Stimulated activated CD8-positive, alpha-beta memory T cell treated with anti-CD3 and anti-CD28 coated beads, Interleukin-4, amount 100 ng/mL, for 4 hours (primary cell): ENCODE measurements at places on chromosomes 12 and 14.

GRCh38 chr14:20295067-20295466 lies 10.7 kb downstream of the TTC5 start:
- DNase-seq: no peak

DNA sequence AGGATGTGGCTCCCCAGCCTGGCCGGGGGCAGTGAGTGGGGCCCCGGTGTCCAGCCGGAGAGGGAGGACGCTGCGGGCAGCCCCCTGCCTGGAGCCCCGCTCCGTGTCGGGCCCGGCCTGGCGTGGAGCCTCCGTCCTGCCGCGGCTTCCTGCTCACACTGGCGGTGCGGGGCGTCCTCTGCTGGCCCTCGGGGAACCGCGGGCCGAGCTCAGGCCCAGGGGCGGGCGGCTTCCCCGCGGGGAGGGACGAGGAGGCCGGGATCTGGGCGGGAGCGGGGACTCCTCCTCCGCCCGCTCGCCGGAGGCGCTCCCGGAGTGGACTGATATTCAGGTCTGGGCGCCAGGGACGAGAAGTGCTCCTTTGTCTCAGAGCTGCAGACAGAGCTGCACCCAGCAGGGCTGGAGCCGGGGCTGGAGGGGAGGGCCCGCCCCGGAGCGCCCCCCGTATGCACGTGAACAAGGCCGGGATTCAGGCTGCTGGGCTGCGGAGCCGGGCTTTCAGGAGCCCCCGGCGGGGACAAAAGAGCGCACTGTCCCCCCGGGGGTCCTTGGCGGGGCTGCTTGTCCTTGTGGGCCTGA lies 2.2 kb downstream of the MMP17 start:
- no peak for DNase-seq

- DNase-seq: no peak
These were observed 14.3 kb downstream of the HDAC7 start for GRCh38 chr12:47805417-47805816.

DNA sequence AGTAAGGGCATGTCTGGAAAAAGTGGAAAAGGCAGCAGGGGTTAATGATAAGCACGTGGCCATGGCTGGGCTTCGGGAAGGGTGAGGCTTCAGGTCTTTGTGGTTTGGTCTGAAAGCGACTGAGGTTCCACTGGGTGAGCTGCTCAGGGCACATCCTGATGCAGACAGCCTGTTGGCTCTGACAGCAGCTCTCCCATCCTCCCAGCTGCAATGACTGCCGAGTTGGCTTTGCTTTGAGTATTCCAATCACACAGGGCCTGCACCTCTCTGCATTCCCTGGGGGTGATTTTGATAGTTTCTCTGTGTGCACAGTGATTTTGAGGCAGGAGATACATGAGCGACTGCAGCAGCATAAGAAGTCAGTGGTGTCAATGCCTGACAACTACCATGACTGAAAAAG lies 390.7 kb downstream of the APAF1 start:
- DNase-seq: no peak

DNA sequence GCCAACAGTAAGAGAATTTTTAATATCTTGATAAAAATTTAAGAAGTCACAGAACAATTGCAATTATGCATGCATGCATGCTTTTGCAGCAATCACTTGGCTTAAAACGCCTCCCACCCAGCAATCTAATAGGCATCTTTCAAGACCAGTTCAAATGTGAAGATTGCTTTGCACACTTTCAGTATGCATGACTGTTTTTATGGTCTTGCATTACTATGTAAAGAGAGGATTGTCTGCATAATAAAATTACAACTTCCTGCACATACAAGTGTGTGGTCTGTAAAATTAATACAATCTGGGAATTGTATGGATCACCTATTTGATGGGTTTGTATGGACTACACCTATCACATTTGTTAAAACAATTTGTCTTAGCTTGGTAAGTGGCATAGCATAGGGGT lies 48.8 kb downstream of the E2F7 start:
- DNase-seq: no peak

GRCh38 chr12:108033090-108033489 lies 96.0 kb upstream of the WSCD2 start:
- DNase-seq: no peak

- DNase-seq: no peak
These were observed 23.2 kb downstream of the TEAD4 start for GRCh38 chr12:2982361-2982760.

- no peak for DNase-seq
These were observed 116.1 kb downstream of the SCARB1 start for GRCh38 chr12:124747426-124748161.

- no peak for DNase-seq
These were observed 255.1 kb upstream of the KRR1 start for GRCh38 chr12:75766263-75767160.

- DNase-seq: no peak
These were observed 12.9 kb upstream of the RND1 start for GRCh38 chr12:48878548-48878947.

GRCh38 chr12:130226771-130227170 lies 64.5 kb downstream of the FZD10 start:
- no peak for DNase-seq

DNA sequence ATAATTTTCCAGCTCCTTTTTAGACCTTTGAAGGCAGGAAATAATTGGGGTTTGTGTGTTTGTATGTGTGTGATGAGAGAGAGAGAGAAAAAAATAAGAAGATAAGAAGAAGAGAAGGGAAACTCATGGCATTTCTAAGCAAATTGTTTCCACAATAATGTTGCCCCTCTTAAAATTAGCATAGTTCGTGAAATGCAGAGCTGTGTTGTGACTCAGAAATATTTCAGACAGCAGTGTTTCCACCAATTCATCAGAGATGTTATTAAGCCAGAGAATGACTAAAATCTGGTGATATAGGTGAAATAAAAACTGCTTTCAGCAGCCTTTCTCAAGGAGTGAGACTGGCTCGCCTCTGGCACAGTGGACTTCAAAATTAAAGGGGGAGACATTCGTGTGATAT lies 65.9 kb upstream of the ARHGAP5 start:
- DNase-seq: no peak

DNA sequence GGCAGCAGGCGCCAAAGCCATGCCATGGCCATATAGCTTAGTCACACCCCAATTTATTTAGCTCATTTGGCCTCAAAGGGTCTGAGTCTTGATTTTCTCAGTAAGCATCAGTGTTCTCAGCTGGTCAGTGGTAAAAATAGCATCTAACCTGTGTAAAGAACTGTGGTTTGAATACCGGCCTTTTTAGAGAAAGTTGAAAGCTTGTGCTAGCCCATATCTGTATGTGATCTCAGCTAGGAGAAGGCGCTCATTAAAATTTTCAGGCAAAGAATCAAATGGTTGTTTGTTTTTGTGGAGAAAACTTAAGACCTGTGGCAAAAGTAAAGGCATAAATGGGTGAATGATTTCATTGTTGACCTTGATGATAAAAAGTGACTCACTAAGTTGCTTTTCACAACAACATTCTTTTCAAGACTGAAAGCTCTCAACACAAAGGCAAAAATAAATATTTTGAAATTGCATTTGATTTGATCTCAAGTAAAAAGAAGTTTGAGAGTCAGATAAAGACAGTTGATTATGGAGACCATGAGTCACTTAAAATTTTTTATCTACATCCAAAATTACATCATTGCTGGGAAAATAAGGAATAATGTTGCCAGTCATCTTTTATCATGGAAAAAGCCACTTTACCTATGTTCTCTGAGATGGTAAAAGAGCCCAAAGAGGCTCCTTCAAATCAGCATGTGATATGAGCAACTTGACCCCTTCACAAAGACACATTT lies 128.5 kb upstream of the RGS6 start:
- no peak for DNase-seq

- no peak for DNase-seq
These were observed 13.0 kb upstream of the TMTC2 start for GRCh38 chr12:82673698-82674097.

- no peak for DNase-seq
These were observed 96.4 kb downstream of the TMEM260 start for GRCh38 chr14:56676042-56676441.

DNA sequence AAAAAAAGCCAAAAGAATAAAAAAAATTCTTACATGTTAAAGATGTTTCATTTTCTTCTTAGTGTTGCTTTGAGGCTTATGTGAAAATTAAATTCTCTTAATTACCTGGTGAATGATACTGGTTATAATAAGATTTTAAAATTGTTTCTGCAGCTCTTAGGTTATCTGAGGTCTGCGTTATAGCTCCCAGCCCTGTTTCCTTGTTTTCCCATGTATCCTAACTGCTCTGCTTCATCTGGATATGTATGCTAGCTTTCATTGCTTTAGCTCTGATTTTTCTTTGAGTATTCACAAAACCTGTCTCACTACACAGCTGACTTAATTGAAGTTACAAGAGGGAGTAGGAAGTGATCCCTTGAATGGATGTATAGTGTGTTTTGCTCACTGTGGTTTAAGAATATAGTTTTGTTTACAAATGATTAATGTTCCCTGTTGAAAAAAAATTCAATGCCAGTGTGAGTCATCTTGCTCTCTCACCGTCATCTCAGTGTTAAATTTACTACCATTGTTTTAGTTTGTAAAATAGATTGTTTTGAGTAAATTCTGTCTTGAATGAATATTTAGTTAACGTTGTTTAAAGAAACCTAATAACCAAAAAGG lies 26.8 kb downstream of the CPSF6 start:
- no peak for DNase-seq

GRCh38 chr14:22155571-22155970 lies 433.5 kb downstream of the DAD1 start:
- no peak for DNase-seq

GRCh38 chr12:124620606-124621295 lies 53.3 kb upstream of the NCOR2 start:
- no peak for DNase-seq

- no peak for DNase-seq
These were observed 10.0 kb downstream of the SLC6A13 start for GRCh38 chr12:252636-253035.

- no peak for DNase-seq
These were observed 82.7 kb downstream of the LGMN start for GRCh38 chr14:92665661-92666110.

DNA sequence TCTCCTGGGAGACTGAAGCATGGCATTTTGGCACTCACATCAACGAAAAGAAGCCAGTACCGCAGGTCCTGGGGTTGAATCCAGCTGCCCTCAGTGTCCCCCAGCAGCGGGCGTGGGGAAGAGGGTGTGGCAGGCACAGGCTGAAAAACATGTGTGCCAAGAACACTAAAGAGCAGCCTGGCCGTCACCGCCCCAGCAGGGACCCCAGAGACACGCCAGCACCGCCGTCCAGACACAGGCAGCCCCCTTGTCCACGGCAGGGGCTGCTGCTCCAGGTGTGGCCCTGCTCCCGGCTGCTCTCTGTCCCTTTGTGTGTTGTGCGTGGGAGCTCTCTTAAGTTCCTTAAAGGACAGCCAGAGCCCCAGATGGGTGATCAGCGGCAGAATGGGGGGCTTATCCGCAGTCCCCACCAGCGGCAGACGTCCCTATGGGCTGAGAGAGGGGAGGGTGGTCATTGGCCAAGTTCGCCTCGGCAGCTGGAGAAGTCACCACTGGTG lies 556 bp downstream of the PHETA1 start:
- no peak for DNase-seq

DNA sequence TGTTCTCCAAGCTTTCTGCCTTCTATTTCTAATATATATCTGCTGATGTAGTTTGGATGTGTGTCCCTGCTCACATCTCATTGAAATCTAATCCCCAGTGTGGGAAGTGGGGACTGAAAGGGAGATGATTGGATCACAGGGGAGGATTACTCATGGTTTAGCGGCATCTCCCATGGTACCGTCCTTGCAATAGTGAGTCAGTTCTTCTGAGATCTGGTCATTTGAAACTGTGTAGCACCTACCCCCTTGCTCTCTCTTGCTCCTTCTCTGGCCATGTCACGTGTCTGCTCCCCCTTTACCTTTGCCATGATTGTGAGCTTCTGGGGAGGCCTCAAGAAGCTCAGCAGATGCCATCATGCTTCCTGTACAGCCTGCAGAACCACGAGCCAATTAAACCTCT lies 26.2 kb upstream of the ALX1 start:
- DNase-seq: no peak

- DNase-seq: no peak
These were observed 51.8 kb downstream of the ZFYVE21 start for GRCh38 chr14:103767336-103767894.

GRCh38 chr12:53252349-53252916 lies 15.7 kb upstream of the ESPL1 start:
- DNase-seq: no peak

DNA sequence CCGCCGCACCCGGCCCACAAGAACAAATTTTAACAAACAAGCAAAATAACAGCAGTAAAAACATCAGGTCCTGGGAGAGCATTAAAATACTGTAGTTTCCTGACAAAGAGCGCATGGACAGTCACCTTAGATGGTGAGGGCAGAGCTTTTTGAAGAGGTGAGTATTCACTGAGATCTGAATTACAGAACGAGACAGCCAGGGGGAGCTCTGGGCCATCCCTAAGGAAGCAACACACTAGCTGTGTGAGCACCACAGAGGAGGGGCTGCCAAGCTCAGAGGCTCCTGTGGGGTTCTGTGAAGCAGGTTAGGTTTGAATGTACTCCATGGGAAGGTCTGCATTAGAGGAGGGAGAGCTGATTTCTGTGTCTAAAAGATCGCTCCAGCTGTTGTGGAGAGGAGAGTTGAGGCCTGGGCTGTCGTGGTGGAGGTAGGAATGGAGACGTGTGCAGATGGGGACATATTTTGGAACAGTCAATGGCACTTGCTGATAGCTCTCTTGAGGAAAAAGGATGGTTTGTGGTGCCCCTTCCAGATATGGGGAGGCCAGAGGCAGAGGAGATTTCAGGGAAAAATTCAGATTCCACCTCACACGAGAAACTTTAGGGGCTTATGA lies 72.9 kb downstream of the TRAFD1 start:
- DNase-seq: peak; percentile 5

DNA sequence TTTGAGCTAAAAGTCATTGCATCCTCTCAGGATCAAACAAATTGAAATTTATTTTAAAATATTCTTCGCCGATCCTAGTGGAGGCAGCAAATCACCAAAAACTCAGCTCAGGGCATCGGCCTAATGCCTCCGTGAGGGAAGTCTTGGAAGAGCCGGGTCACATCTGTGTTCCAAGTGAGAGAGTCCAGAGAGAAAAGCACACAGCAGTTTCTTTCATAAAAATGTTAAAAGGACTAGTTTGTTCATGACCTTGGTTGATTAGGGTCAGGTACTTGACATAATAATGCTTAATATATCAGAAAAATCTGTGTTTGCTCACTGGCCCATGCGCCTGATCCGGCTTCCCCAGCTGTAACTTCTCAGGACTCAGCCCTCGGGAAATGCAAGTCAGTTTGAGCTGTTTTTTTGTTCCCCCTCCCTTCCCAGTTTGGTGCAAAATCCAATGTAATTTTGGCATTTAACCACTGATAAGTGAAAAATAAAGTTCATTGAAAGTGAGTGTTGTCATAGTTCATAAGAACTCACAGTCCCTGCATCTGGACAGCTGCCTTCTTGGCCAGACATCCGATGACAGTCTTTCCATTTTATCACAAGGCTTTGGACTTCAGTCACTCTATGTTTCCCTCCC lies 161.7 kb downstream of the CAND1 start:
- DNase-seq: no peak
